Kidney (tissue), 22 donors: ENCODE measurements at places on chromosomes 6 and 20. TPM values are rescaled to one million over a fixed set of nuclear protein-coding genes. Genes with fewer than 3 reads are reported as not detected.

SLPI gene
- 3,615 TPM for total RNA-seq

DNA sequence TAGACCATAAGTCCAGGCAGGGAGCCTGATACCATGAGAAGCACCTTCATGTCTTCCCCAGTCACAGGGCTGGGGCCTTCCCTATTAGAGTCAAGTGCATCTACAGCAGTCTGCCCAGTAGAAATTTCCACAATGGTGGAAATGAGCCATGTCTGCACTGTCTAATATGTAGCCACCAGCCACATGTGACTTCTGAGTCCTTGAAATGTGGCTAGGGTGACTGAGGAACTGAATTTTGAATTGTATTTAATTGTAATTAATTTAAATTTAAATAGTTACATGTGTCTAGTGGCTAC, 300.2 kb downstream of the CLIC5 start:
- DNase-seq, result no peak

OLIG3 gene
- not detected for total RNA-seq

- no peak for DNase-seq
Observed at GRCh38 chr6:135382182-135382628, 115.3 kb downstream of the AHI1 start.

GRCh38 chr6:75550544-75551167, 51.0 kb upstream of the SENP6 start:
- DNase-seq, result no peak

- DNase-seq, result no peak
Observed at GRCh38 chr20:47795214-47795907, 10.1 kb upstream of the SULF2 start.

- DNase-seq, result peak; percentile 31
Observed at GRCh38 chr6:103193413-103193812, 1666.3 kb downstream of the HACE1 start.

DNA sequence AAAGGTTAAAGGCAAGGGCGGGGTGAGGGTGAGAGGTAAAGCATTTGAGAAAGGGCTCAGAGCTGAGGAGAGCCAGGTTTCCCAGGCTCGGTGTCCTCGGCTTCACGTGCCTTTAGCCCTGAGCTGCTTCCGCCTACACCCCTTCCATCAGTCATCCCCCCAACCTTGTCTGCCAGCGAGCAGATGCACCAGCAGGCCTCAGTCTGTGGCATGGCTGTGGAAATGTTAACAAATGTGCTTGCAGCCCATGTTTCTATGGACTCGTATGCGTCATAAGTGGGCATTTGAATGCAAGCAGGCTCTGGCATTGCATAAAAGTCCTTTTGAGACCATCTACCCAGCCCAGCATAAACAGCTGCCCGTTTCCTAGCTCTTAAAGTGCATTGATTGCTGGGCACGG, 88.8 kb downstream of the SYNJ2 start:
- no peak for DNase-seq

DNA sequence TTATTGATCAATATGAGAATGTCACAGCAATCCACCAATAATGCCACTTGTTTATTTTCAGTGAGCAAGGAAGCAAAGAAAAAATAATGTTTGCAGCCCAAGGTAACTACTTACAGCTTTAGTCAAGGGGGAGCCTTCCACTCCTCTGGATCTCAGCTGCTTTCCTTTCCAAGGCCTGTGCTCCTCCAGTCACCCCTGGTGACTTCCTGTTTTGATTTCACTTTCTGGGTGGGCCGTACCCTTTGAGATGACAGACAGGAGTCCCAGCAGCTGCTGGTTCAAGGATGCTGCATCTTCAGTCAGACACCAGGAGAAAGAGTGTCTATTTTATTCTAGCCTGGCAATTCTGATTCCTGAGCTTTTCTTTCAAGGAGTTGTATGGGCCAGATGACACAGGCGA, 5.6 kb upstream of the VNN2 start:
- DNase-seq, result peak; percentile 34

- DNase-seq, result no peak
Observed at GRCh38 chr6:1739220-1739619, 129.5 kb downstream of the FOXC1 start.

DNA sequence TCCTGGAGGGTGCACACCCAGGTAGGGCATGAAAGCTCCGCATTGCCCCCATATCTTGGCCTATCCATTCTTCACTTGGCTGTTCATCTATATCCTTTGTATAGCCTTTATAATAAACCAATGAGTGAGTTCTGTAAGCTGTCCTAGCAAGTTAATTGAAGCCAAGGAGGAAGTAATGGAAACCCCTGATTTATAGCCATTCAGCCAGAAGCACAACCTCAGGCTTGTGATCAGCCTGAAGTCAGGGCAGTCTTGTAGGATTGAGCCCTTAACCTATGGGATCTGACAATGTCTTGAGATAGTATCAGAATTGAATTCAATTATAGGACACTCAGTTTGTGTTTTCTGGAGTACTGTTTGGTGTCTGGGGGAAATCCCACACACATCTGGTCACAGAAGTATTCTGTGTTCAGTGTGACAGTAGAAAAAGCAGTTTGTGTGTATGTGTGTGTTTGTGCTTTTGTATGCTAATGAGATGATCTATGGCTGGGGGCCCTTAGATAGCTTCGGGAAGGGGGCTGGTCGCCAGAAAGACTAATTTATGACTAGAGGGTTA, 5.7 kb downstream of the NT5E start:
- DNase-seq, result no peak

GRCh38 chr6:126335210-126335609, 4.7 kb upstream of the CENPW start:
- no peak for DNase-seq

DNA sequence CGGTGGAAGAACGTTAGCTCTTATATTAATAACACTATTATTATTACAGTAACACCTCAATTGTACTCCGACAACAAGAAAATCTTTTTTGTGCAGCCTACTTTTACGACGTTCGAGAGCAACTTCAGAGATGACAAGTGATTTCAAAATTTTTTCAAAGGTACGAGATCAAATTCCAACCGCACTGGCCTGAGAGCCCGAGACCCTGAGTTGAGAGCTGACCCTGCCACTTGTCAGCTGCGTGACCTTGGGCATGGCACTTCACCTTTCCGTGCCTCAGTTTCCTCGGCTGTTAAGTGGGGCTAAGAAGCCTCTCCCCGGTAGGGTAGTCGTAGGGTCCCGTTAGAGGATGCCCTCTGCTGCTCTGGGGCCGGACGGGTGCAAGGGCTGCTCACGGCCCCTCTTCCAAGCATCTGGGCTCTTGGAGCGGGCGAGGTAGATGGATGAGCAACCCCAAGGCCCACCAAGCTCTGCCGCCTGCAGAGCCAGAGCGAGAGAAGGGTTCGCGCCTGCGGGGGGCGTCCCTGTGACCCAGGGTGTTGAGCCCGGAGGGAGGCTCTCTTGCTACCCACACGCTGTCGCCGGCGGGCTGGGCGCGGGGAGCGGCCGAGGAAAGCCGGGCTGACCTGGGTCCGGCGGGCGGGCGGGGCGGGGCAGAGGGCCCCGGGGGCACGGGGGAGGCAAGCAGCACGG, 510 bp downstream of the NDRG3 start:
- DNase-seq, result peak; percentile 44

RGS17 gene
- 0.28 TPM for total RNA-seq

DNA sequence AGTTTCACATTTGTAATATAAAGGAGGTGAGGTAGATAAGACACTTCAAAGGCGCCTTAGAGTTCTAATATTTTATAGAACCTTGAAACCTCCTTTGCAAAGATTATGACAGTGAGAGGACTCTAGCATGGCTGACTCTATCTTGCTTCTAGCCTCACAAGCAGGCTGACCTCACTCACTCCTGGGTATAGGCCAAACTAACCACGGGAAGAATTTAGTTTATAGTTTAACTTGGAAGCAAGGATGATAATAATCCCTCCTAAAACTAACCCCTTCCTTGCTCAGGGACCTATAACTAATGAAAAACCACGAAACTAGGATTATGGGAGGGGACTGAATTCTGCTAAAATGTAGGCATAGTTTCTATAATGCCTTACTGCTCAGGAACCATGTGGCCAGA, 84.3 kb downstream of the FILIP1 start:
- no peak for DNase-seq

- DNase-seq, result no peak
Observed at GRCh38 chr6:152387091-152387490, 250.1 kb downstream of the SYNE1 start.

DNA sequence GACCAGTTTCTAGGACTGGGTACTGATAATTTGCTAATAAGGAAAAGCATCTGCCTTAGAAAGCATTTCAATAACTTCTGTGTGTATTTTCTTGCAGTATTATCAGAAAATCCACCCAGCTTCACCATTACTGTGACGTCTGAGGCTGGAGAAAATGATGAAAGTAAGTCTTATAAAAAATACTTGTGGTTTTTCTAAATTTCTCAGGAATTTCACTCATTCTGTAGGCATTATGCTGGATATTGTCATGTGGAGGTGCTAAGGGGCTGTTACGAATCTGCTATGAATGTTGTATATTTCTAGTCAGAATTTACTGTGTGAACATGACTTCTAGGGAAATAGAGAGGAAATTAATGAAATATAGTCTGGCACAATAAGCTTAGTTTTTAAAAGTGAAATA, 8.9 kb downstream of the RWDD1 start:
- no peak for DNase-seq

DNA sequence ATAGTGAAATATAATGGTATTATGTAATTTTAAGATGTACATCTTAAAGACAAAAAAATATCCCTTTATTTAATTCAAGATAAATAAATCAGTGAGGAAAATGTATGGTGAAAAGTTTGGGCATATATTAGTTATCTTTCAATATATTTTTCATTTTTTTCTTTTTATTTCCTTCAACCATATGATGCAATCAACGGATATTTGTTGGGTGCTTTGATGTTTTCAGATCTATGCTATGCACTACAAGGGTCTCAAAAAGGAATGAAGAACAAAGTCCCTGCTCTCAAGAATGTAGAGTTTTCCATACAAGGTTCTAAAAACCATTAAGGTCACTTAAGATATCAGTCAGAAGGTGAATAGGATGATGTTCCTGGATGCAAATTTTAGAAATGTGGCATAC, 258.0 kb downstream of the KHDC1L start:
- no peak for DNase-seq

GRCh38 chr6:27872642-27873020, 39.6 kb downstream of the OR2B2 start:
- DNase-seq, result no peak
